ENCODE measurements at places on chromosomes 2 and 18.

DNA sequence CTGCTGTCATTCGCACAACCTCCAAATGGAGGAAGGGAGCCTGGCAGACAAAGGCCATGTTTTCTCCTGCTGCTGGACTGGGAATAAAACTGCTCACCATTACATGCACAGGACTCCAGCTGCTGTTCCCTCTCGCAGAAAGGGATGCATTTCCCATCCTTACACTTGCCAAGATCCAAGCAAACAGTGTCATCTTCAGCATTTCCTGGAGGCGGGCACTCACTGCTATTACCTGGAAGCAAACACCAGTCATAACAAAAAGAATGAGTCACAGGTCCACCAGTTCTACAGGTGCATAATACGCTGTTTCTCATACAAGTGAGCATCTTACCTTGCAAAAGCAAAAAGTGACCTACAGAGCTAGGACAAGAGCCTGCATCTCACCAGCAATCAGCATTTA lies 22.7 kb downstream of the IAH1 start:
- DNase-seq, result no peak

DNA sequence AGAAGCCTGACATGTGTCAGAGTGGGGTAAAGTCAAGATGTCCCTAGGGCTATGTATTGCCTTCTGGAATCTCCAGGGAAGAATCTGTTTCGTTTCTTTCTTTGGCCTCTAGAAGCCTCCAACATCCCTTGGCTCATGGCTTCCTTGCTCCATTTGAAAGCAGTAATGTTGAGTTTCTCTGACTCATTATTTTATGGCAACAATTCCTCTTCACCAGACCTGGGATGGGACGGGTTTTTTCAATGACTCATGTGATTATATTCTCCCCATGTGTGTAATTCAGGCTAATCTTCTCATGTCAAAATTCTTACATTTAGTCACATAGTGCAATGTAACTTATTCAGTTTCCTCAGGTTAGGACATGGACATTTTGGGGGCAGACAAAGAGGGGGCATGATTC lies 1038.6 kb downstream of the CBLN2 start:
- no peak for DNase-seq

- peak; percentile 51 for DNase-seq
These were observed 836 bp downstream of the ANKRD12 start for GRCh38 chr18:9137168-9138066.

GRCh38 chr2:109053716-109054115 lies 64.7 kb upstream of the EDAR start:
- no peak for DNase-seq

DNA sequence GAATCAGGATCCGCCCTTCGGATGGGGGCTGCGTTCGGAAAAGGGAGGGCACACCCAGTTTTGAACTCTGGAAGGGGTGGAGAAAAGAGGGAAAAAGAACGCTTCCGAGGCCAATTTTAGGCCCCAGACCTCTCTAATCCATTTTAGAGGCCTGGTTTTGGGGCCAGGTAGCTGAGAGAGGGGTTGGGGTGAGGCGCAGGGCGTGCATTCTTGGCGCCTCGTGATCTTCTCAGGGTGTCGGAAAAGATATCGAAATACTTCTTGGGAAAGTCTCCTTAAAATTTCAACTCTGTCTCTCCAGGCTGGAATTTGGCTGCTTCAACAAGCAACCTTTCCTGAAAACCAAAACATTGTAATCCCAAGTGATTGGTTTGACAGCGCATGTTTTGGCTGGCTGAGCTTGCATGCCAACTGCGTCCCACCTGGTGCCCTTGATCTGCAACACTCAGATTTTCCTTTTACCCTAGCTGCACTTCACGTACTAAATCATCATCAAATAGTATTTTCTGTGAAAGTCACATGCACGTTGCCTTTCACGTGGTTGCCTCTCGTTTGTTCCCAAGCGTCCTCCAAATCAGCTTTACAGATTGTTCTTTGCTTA lies 864 bp upstream of the XPO1 start:
- no peak for DNase-seq

DNA sequence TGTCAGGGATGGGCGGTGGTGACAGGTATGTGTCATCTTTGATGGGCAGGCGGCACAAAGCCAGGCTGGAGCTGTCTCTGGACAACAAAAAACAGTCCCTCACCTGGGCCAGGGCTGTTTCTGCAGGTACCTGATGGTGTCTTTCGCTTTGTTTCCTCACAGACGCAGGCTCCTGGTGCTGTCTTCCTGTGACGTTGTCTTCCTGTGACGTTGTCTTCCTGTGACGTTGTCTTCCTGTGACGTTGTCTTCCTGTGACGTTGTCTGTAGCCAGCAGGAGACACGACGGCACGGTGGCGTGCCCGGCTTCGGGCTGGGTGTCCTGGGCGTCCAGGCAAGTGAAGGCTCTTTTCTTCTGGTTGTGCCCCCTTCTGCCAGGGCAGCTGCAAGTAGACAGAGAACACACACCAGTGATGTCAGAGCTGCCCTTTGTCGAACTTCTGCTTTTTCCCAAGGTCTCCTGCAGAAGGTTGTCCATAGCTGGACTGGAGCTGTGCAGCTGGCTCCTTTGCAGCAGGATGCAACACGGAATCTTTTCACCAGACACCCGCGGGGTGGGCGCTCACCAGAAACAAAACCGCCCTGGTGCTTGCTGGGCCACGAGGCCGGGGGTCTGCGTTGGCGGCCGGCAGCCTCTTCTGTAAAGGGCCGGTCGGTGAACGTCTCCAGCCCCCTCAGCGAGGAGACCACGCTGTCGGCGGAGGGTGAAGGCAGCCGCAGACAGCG lies 21.1 kb downstream of the GPR35 start:
- DNase-seq, result no peak

DNA sequence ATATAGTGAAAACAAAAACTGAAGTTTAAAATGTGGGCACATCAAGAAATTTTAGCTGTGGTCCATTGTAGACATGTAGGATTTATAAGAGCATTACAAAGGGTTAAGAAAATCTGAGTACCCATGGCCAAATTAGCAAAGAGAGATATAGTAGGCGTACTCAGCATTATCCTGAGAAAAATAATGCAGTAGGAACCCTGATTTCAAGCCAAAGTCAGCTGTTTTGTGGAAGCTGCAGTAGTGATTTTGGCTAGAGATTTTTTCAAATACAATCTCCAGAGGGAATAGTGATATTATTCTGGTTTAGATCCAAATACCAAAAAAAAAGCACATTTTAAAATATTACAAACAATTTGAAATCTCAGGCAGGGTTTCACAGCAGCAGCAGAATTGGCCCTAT lies 450.9 kb downstream of the FBXO15 start:
- DNase-seq, result no peak

GRCh38 chr18:53943326-53943860 lies 281.1 kb downstream of the MBD2 start:
- no peak for DNase-seq

DNA sequence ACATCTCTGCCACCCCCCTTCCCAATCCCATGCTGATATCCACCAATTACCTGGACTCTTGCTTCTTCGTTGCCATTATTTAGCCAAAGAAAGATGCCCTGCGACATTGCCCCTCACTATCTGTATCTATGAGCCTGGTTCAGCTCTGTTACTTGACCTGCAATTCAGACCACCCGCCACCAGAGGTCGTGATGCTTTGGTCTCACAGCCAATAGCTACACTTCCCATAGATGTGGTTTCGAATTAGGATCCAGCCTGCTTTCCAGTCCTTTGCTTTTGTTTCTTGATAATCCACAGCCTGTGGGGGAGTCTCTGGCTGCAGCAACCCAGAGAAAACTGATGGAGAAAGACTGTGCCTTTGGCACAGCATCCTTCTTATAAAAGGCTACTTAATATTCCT lies 239.4 kb downstream of the KLHL29 start:
- no peak for DNase-seq

DNA sequence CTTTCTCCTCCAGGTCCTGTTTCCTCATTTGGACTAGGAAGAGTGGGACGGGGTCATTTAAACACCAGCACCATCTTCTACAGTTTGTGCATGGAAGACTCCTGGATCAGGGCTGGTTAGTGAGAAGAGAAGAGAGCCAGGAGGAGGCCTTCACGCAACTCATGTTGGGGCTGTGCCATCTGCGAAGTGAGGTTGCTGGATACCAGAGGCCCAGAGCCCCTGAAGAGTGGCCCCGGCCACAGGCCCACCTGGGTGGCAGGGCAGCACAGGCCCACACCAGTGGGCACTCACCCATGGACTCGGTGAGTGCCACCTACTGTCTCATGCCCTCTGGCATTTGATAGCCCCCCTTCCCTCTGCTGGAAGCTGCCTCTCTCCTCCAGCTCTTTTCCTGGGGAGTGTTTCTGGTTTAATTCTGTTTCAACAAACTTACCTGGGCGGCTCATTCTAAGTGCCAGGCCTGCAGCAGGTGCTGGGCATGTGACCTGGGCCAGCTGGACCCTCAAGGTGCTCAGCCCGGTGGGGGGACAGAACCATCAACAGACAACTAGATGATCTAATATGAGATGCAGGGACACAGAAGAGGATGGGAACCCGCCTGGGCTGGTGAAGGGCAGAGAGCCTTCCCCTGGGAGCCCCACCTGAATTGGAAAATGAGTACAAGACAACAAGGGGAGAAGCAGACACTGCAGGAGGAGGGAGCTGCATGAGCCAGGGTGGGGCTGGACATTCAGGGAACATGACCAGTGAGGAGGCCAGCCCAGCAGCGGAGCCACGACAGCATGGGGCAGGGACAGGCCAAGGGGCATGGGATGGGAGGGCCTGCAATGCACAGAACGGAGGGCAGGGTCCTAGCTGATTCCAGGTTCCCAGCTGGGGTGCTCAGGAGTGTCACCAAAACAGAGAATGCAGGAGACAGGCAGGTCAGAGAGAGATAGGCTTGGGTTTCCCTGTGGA lies 70.6 kb downstream of the MARCO start:
- DNase-seq, result no peak

DNA sequence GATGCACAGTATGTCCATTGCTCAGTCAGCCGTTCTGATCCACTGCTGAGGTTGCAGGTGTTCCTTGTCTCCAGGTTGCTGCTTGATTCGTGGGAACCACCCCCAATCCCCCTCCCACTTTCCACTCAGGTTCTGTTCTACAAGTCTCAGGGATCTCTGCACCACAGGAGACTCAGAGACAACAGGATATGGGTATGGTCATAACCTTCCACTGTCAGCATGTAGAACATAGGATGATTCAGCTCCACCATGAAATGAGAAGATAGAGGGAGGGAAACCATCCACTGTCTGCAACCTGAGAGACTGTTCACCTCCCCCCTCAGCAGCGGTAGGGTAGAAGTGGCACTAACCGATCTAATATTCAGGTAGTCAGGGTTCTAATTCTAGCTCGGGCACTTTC lies 19.0 kb upstream of the KLF7 start:
- no peak for DNase-seq

DNA sequence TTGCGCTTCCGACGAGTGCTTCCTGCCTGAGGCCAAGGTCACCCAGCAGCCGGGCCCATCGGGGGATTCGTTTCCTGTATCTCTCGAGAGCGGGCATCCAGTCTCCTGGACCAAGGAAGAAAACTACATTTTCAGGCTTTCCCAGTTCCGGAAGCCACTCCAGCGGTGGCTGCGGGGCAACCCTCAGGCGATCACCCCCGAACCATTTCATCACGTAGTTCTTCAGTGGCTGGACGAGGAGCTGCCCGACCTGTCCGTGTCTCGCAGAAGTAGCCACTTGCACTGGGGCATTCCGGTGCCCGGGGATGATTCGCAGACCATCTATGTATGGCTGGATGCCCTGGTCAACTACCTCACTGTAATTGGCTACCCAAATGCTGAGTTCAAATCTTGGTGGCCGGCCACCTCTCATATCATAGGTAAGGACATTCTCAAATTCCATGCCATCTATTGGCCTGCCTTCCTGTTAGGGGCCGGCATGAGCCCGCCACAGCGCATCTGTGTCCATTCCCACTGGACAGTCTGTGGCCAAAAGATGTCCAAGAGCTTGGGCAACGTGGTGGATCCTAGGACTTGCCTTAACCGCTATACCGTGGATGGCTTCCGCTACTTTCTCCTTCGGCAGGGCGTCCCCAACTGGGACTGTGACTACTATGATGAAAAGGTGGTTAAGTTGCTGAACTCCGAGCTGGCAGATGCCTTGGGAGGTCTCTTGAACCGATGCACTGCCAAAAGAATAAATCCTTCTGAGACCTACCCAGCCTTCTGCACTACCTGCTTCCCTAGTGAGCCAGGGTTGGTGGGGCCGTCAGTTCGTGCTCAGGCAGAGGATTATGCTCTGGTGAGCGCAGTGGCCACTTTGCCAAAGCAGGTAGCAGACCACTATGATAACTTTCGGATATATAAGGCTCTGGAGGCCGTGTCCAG lies 1.0 kb downstream of the MARS2 start:
- peak; percentile 11 for DNase-seq

DNA sequence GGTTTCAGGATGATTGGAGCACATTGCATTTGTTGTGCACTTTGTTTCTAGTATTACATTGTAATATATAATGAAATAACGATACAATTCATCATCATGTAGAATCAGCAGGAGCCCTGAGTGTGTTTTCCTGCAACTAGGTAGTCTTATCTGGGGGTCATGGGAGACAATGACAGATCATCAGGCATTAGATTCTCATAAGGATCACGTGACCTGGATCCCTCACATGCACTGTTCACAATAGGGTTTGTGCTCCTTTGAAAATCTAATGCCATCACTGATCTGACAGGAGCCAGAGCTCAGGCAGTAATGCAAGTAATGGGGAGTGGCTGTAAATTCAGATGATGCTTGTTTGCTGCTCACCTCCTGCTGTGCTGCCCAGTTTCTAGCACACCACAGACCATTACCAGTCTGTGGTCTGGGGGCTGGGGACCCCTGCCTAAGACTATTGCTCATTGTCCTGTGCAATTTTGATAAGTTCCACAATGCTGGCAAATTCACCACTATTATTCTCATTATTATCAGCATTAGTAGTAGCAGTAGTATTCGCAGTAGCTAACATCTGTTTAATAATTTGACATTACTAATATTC lies 428.7 kb upstream of the TNP1 start:
- DNase-seq, result no peak

DNA sequence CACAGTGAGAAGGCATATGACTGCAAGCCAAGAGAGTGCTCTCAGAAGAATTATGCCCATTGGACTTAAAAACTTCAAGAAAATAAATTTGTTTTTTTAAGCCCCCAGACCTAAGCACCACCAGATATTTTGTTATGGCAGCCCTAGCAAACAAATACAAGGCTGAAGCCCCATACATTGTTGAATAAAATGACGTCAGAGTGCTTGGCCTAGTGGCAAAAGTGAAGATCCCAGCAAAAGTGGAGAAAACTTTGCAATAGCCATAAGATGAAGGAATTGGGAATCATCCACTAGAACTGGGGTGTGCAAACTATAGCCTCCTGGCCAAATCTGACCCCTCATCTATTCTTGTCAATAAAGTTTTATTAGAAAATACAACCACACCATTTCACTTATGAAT lies 517.5 kb downstream of the IRS1 start:
- no peak for DNase-seq

DNA sequence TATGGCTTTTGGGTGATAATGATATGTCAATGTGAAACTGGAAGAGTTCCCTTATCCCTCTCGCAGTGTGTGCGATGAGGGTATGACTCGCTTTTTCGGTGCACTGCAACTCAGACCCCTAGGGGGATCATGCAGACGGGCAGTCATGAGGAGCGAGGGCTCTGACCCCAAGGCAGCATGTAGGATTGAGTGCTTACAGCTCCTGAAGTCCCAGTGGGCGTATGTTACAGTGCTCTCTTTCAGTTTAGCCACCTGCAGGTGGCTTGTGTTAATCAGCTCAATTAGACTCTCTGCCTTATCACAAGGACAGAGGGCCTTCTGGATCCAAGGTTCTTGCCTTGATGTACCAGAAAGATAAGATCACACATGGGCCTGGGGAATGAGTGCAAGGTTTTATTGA lies 1269.9 kb upstream of the GYPC start:
- DNase-seq, result no peak

- DNase-seq, result no peak
These were observed 54.8 kb downstream of the HPCAL1 start for GRCh38 chr2:10357193-10358169.

GRCh38 chr2:68489282-68489681 lies 21.9 kb downstream of the APLF start:
- DNase-seq, result no peak
